ENCODE measurements at places on chromosomes 12 and 14. TPM values are rescaled to one million over a fixed set of nuclear protein-coding genes. Genes with fewer than 3 reads are reported as not detected.

GRCh38 chr12:94841177-94841576 lies 162.3 kb downstream of the NDUFA12 start:
- no peak for DNase-seq

The NEUROD4 gene
- not detected for total RNA-seq

DNA sequence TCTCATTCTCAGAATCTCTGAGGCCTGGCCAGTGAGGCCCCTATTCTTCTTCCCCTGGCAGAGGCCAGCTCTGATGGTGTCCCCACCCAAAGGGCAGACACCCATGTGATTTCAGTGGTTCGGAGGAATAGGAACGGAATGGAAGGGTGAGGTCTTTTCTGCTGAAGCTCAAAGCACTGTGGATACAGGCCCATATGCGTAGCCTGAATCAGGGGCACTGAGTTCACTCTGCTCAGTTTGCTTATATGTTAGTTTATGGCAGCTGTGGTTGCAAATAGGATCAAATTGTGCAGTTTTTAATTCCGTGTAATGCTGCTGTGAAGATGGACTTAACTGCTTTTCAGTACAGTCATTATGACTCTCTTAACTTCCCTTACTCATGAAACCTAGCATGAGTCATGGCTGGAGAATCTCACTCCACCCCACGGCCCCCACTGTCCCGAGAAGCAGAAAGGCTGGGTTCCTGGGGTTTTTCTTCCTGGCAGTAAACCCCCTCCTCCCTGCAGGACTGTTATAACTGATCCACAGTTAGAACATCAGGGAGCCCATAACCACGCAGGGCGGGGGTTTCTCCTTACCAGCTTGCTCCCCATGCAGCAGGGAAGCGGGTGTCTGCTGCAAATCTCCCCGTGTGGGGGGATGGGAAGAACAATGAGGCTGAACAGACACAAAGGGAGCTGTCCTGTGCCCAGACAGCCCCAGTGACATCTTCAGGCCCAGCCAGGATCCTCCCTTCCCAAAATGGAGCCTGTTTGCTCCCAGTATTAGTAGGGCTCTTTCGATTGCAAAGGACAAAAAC lies 122.7 kb downstream of the SLC38A6 start:
- DNase-seq: peak; percentile 88

GRCh38 chr12:6163416-6164060 lies 36.7 kb upstream of the CD9 start:
- DNase-seq: no peak

DNA sequence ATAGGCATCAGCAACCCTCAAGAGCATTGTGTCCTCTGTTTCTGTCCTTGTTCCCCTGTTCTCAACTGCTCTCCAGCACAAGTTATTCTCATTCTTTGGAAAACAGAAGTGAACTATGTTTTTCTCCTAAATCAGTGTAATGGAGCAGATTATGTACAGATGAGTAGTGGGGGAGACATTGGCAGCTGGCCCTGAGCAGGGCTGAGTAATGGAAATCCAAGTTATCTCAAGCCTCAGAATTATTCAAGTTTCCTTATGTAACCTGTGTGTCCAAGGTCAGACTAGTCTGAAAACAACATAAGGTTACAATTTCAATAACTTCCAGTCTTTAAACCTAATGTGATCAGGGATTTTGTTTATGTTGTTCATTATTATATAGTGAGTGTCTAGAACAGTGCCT lies 116.1 kb upstream of the FUT8 start:
- DNase-seq: no peak

The CCDC177 gene
- not detected for total RNA-seq

- no peak for DNase-seq
Measured at GRCh38 chr12:87704374-87704773, 324.8 kb downstream of the C12orf50 start.

GRCh38 chr14:96793547-96793946 lies 3.6 kb upstream of the VRK1 start:
- no peak for DNase-seq

The RAD9B gene
- total RNA-seq: 0.25 TPM

DNA sequence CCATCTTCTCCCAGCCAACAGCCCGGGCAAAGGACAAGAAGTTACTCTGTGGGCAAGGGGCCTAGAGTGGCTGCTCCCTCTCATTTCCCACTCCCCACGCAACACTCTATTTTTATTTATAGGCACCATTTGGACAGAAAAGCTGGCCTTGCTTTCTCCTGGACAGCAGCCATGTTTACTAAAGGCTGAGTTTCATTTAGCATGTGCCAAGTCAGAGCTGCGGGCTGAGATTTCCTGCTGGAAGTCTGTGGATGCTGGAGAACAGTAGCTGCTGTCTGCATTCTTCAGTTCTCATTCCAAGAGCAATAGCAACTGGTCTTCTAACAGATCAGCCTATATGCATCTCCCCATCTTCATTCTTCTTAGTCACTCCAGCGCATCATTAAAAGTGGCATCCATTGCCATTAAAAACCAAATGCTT lies 8.3 kb downstream of the COL2A1 start:
- no peak for DNase-seq

DNA sequence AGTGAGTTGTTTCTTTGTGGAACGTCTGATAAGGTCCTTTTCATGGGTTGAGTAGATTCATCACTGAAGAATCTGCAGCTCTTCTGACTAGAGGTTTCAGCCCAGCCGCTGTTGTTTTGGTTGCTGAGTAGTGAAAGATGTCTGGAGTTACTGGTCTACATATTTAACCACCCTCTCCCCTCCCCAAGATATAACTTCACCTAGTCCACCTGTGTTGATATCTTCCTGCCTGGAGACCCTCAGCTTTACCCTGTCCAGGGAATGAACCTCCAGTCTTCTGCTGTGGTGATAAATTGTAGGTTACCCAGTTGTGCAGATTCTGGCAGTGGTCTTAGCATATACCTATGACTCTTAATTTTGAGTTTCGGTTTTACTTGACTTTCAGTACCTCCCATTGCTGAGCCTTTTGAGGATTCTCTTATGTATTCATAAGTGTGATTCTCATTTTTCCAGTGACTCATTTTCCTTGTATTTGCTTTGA lies 62.9 kb downstream of the CCDC91 start:
- DNase-seq: no peak

DNA sequence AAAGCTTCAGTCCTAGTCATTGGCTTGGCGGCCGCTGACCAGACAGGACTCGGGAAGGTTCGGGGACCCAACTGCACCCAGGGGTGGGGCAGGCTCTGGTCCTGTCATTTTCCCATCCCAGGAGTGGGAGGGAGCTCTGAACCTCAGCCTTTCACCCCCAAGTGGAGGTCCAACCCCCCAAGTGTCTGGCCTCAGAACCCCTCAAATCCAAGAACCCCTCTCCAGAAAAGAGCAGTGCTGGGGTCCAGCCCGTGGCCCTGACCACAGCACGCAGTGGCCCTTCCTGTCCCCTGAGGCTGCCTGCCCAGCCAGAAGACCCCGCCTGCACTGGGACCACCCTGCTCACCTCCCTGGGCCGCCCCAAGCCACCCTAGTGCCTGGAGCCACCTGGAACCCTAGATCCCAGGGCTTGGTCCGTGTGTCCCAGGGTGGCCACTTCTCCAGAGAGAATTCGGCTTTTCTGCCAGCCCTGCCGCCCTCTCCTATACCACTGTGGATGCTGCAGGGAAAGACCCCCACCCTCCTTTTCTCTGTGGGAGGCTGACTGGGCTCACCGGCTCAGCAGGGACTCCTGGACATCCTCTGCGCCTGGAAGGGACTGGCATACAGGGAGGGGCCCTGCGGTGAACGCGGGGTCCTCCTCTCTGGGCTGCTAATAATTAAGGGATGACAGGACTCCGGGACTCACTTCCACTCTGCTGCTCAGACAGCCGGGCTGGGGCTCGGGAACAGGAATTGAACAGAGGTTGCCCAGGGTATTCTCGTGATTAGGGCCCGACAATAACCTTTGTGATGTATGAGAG lies 326.9 kb upstream of the SFSWAP start:
- no peak for DNase-seq

- no peak for DNase-seq
Measured at GRCh38 chr12:52081263-52081733, 1.8 kb downstream of the SMIM41 start.

DNA sequence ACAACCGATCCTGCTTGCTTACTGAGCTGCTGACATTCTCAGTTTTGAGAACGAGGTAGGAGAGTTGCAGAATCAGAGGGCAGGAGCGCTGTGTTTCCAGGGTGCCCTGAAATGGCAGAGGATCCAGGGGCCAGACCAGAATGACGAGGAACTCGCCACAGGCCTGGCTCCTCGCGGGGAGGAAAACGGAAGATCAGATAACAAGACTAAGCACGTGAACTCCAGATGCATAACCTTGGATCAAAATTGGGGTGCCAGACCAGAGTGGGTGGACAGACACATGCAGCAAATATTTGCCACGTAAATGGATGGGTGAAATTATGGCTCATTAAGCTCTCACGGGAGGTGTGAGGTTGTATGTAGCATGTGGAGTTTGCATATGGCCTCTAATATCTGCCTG lies 46.5 kb downstream of the ELK3 start:
- DNase-seq: no peak

DNA sequence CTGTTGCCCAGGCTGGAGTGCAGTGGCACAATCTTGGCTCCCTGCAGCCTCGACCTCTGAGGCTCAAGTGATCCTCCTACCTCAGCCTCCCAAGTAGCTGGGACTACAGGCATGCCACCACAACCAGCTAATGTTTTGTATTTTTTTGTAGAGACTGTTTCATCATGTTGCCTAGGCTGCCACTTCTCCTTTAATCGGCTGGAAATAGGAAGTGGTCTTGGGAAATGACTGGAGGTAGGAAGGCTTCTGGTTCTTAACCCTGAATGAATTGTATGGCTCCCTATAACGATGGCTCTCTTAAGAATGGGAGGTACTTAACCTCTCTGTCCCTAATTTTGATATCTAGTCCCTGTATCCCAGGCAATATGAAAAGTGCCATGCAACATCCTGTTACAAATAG lies 113.9 kb upstream of the USP15 start:
- no peak for DNase-seq

DNA sequence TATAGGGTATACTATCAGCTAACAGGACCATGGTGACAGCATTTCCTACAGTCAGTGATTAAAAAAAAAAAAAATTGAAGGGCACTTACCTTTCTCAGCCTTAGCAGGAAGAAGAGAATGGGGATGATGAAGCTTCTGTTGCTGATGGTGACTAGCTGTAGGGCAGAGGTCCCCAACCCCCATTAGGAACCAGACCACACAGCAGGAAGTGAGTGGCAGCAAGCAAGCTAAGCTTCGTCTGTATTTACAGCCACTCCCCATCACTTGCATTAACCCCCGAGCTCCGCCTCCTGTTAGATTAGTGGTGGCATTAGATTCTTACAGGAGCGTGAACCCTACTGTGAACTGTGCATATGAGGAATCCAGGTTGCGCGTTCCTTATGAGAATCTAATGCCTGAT lies 91.3 kb upstream of the USP44 start:
- DNase-seq: no peak

The SLC6A13 gene
- not detected for total RNA-seq

- peak; percentile 40 for DNase-seq
Measured at GRCh38 chr14:23478109-23478759, 8.7 kb downstream of the NGDN start.

The ART4 gene
- total RNA-seq: 74.4 TPM

The GSC gene
- not detected for total RNA-seq

The TMEM52B gene
- total RNA-seq: not detected

DNA sequence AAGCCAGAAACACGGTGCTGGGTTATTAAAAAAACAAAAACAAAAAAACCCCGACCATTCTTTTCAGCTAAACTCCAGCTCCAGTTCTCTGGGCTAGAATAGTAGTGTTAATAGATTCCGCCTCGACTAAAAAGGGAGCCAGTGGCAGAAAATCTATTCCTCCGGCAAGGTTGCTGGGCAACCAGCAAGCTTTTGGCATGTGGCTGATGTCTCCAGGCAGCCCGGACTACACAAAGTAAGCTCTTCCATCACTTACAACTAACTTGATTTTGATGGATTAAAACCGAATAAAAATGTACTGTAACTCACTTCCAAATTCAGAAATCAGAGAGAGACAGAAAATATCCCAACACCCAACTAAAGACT lies 126.4 kb upstream of the FOXN3 start:
- DNase-seq: no peak

DNA sequence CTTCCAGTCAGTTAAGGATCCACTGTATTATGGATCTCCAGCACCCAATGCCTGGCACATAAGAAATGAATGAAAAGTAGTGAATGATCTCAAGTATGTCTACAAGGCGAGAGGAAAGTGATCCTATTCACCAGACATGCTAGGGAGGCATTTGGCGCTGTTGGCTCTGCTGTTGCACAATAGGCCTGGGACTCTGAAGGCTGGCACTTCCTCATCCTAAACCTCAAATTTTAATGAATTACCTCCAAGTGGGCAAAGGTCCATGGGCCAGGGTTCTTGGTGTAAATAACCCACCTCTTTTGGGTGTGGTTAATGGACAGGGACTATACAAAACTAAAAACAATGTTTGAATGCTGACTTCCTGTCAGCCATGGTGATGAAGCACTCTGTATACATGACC lies 173.4 kb upstream of the PZP start:
- no peak for DNase-seq

- no peak for DNase-seq
Measured at GRCh38 chr14:100775351-100775830, 48.7 kb downstream of the DLK1 start.

The SLC10A1 gene
- not detected for total RNA-seq

- no peak for DNase-seq
Measured at GRCh38 chr12:75048767-75049166, 160.9 kb downstream of the KCNC2 start.

The FAM222A gene
- total RNA-seq: 0.26 TPM

The ESR2 gene
- total RNA-seq: 0.99 TPM

- no peak for DNase-seq
Measured at GRCh38 chr12:90015228-90015627, 306.6 kb upstream of the ATP2B1 start.

The ADSS1 gene
- 1.2 TPM for total RNA-seq

DNA sequence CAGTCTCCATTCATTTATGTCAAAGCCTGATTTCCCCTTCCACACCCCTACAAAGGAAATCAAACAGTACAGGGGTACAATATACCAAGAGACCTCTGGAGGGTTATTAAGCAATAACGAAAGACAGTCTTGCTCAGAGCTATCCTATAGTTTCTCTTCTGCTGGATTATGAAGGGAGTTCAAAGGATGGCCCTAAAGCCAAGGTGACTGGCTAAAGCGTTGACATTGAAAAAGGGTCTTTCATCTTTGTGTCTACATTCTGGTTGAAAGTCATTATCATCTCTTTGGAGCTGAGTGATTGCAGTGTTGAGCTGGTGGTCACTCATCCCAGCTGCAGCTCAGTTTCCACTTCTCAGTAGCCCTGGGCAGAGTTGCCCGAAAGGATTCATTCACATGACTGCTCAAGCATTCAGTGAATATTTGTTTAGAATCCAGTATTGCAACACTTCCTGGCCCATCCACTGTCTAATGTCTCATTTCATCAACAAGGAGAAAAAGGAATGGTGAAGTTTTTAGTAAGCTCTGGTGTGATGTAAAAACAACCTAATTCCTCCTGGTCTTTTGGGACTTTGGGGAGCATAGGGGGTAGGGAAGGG lies 19.2 kb upstream of the TBX5 start:
- DNase-seq: no peak

DNA sequence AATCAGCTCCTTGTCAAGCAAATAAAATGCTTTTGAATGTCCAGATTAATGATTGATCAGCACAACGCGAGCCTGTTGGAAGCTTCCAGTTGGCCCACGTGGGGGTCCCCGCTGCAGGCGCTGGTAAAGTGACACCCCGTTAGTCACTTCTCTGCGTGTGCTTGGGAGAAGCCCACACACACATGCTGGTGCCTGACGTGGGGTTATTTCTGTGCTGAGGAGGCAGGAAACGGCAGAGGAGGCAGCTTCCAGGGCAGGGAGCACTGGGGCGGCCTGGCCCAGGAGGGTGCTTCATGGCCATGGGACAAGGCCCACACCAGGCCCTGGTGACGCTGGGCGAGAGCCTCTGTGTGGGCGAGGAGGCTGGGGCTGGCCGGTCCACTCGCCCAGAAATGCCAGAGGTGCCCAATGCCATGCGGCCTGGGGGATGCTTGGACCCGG lies 101.5 kb downstream of the KIF26A start:
- DNase-seq: no peak

The CIPC gene
- total RNA-seq: 15.9 TPM

Measured in pulmonary artery endothelial cell (primary cell).